Erythroblast (primary cell): ENCODE measurements at places on chromosomes 2 and 18.
A peak's percentile ranks its signal among the peaks of the same experiment; 100 is the strongest.

DNA sequence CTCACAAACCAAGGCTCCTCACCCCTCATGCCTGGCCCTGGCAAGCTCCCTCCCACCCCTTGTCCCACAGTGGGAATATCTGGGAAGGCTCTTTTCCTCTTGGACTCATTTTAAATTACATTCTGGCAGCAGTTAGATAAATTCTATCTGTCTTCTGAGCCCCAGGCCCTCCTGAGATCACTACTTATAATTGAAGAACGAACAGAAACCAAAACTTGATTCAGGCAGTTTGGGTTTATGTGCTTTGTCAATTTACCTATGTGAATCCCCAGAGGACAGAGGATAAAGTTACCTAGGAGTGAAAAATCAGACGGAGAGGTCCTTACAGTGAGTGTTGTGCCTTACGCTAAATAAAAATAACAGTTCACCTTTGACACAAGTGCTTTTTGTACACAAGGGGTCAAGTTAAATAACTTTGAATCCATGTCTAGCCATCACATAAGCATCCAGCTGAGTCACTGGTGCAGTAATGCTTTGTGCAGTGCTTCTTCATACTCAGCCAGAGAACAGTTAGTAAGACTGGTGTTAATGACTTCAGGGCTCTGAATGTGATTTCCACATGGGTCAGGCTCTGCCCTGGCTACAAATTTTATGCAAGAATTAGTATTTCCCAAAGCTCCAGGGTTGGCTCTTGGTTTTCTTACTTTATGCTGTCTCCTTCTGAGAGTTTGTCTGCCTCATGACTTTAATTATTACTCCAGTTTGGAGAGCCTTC lies 329.3 kb downstream of the INSIG2 start:
- no peak for DNase-seq

DNA sequence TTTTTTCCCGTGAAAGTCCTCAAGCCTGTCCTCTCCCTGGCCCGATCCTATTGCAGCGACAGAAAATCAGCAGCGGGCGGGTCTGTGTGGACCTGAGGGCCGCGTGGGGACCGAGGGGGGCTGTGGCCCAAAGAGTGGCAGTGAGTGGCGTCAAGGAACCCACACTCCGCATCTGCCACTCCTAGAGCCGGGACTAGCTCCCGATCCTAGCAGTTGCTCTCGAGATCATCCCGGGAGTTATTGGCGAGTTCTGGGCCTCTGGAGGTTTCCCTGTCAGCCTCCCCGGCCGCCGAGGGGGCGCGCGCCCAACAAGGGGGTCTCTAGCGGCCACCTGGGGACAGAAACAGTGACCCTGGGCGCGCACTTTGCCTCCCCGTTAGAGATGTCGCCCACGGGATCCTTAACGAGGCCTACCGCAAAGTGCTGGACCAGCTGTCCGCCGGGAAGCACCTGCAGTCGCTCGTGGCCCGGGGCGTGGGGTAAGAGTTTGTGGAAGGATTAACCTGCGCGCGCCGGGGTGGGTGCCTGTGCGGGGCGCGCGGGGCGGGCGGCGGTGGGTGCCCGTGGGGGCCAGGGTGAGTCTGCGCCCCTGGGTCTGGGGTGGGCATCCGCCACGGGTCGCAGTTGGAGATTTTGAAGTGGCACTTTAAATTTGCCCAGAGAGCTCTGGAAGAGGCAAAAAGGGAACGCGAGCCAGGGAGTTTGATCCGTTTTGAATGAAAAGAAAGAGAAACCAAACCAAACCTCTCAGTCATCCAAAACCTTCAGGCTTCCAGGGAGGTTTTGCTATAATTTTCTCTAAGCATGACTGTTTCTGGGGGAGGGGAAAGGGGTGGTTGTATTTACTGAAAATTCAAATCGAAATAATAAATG lies 3.5 kb downstream of the ADCYAP1 start:
- DNase-seq, result no peak

DNA sequence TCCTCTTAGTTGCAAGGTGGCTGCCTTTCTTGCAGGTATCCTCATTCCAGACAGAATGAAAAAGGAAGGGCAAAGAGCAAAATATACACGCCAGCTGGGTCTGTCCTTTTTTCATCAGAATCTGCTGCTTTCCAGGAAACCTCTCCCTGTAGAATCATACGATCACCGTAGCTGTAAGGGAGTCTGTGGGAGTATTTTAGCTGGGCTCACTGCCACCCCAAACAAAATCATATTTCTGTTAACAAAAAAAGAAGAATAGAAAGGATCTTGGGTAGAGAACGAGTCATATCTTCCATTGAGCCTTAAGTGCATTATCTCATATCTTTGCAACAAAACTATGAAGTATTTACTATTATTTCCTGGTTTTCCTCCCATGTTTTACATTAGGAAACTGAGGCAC lies 15.0 kb upstream of the TANC1 start:
- no peak for DNase-seq

- DNase-seq, result no peak
Observed at GRCh38 chr2:96608469-96609455, 29.4 kb downstream of the KANSL3 start.

- DNase-seq, result no peak
Observed at GRCh38 chr2:65999103-65999502, 435.8 kb upstream of the MEIS1 start.

DNA sequence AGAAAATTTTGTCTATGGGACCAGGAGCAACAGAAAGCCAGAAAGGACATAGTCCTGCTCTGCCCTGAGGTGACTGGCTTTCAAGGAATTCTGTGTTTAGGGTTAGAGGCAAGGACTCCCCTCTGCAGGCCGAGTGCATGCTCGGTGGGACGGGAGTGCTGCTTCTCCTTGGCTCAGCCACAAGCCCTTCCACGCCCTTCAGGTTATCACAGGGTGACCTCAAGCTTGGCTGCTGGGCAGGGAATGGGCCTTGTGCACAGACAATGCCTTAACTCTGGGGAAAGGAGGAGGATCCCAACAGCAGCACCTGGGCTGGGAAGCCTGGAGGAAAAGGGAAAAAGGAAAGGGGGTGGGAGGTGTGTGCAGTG lies 32.8 kb downstream of the FAM178B start:
- peak; percentile 28 for DNase-seq

GRCh38 chr2:80288576-80288975 lies 16.0 kb downstream of the LRRTM1 start:
- no peak for DNase-seq

- DNase-seq, result no peak
Observed at GRCh38 chr2:109663721-109664120, 49.6 kb downstream of the SOWAHC start.

DNA sequence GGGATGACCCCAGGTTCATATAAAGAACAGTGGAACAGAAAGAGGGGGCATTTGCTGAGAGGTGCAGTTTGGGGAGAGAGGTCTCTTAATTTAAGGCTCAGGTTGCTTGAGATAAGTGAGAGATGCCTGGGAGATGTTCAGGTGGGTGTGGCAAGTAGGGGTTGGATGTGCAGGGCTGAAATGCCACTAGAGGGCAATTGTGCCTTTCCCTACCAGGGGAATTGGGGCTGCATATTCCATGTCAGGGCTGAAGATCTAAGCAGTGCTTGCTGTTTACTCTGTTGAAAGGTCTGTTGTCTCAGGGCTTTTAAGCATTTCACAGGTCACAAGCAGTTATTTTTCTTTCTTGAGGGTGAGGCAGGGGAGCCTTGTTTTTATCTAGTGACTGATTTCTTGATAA lies 7.8 kb downstream of the CCDC85A start:
- no peak for DNase-seq

DNA sequence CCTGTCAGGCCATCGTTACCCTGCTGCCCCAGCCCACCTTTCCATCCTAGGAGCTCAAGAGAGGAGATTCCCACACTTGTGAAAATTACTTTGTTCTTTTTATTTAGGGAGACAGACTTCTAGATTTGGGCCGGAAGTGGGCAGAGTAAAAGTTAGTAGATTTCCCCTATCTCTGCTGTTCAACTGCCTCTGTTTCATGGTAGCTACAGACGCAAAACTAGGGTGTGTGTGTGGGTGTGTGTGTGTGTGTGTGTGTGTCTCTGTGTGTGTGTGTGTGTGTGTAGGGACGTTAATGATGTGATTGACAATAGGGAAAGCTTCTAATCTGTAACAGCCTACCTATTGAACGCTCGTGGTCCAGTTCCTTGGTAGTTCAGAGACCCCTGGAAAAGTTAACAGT lies 438 bp downstream of the PSMA8 start:
- no peak for DNase-seq

DNA sequence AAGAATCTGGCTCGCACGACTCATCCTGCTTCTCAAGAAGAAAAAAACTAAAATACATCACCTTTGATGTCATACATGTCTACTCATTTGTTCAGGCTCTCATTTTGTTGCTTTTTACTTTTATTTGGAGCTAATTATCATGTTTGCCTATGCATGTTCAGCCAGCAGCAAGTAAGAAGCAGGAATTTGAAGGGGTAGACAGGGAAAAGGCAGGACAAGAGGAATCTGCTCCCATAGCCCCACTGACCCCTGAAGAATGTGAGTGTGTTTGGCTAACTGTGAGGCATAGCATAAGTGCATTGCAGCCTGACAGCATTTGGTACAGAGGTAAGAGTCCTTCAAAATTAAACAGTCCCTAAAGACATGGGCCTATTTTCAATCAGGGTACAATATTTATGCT lies 72.7 kb downstream of the NYAP2 start:
- DNase-seq, result no peak

DNA sequence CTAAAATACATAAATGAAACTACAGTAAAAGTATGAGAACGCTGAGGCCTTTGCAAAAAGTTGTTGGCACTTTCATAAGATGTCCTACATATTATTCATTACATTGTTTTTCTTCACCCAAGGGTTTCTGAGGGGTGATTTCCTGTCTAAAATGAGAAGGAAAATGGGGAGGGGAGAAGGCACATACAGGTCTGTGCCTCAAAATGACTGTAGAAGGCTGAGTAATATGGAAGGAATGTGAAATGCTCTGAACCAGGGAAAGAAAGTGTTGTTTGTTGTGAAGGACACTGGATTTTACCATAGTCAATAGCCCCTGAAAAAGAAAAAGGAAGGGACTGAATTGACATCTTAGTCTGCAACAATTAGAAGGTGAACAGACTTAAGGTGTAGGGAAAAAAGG lies 99.5 kb upstream of the RNF152 start:
- DNase-seq, result no peak

DNA sequence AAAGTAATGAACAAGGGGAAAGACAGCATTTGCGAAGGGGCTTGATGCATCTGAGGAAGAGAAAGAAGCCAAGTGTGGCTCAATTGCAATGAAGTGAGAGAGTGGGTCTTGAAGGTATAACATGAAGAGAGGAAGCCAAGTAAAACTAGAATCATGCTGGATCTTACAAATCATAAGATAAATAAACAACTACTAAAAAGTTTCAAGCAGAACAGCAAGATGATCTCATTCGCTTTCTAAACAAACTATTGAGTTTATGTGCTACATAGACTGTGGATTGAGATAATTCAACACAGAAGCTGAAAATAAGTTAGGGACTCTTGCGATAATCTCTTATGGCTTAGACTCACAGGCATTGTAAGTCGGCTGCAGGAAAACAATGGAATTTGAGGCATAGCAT lies 1310.5 kb upstream of the NRXN1 start:
- no peak for DNase-seq

GRCh38 chr2:66929632-66930338 lies 467.3 kb upstream of the ETAA1 start:
- no peak for DNase-seq

DNA sequence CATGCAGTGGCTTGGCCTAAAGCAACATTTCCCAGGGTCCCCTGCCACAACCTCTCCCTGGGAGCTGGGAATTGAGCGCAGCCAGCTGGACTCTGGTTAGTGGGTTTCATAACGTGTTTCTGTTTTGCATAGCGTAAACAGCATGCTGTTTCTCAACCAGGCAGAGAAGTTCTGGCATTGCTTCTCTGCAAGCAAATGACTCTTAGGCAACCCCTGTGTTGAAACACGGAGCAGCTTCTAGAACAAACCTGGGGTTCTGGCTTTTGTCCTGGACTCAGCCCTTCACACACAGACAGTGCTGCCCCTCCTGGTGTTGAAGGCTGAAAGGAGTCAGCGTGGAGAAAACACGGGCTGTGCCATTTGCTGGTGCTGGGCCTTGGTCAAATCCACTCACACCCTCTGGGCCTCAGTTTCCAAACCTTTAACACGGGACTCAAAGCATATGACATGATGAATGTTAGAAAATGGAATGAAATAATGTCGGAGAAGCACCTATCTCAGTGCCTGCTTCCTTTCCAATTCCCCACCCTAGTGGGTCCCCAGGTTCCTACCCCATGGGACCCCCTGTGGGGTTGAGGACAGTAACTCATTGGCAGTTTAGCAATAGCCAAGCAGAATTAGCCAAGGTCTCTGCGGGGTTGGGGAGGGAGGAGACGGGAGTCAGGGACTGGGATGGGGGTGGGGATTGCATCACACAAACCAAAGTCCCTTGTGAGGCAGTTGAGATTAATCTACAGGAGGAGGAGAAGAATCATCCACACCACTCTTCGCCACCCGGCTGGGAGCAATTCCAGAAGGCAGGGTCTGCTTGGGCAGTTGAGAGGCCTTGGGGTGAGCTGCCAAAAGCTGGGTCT lies 30.2 kb upstream of the IL1R2 start:
- no peak for DNase-seq

- DNase-seq, result no peak
Observed at GRCh38 chr2:152454960-152455359, 120.0 kb downstream of the FMNL2 start.

DNA sequence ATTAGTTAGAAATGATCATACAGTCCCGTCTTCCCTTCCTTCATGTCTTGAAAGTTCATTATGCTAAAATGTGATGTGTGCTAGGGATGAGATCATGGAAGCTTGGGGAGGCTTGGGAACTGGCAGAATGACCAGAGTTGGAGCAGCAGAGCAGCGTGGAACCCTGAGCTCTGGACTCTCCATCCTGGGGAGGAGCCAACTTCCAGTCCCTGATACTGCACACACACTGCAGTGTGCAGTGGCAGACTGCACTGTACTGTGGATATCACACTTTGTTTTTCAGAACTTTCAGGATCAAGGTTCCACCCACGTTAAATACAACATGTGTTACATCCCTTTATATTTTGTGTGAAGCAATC lies 27.3 kb upstream of the GREB1 start:
- DNase-seq, result no peak

DNA sequence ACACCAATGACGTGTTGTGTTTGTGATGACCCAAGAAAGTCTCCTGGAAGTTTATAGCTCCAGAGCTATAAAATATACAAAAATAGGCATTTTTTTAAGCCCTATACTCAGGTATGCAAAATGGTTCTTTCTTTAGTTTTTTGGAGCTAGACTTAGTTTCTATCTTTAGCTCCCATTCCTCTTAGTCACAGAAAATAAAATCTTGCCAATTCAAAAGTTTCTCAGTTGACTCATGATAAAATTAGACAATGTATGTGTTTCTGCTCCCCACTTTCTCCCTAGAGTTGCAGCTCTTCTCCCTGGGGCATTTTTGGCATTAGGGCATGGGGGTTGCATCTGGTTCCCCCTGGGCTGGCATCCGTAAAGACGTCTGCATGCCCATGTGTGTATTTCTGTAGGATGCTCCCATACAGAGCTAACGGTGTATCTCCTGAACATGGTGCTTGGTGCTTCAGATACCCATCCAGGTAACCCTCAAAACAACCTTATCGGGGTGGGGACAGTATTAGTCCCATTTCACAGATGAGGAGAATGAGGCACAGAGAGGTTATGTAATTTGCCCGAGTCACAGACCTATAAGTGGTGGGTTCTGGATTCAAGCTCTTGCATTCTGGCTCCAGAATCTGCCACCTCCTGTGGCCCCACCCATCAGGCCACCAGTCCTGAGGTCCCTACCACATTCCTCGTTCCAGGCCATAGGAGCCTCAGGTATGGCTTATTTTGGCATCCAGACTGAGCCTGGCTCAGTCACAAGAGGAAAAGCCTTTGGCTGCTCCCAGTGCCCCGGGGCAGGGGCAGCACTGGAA lies 43.1 kb upstream of the ASAP2 start:
- DNase-seq, result no peak

GRCh38 chr2:72897785-72898584 lies 10.8 kb downstream of the SPR start:
- DNase-seq, result no peak
